ENCODE measurements at places on chromosomes 2 and 18.

- no peak for DNase-seq
Observed at GRCh38 chr2:80519699-80520291, 215.2 kb upstream of the LRRTM1 start.

GRCh38 chr2:98900721-98901120, 35.3 kb downstream of the CRACDL start:
- DNase-seq: no peak

GRCh38 chr2:113117541-113118262, 9.7 kb upstream of the IL1RN start:
- DNase-seq: peak; percentile 83

GRCh38 chr2:206275312-206276055, 1.0 kb downstream of the ZDBF2 start:
- no peak for DNase-seq

GRCh38 chr2:101827246-101827645, 129.7 kb downstream of the MAP4K4 start:
- peak; percentile 69 for DNase-seq

DNA sequence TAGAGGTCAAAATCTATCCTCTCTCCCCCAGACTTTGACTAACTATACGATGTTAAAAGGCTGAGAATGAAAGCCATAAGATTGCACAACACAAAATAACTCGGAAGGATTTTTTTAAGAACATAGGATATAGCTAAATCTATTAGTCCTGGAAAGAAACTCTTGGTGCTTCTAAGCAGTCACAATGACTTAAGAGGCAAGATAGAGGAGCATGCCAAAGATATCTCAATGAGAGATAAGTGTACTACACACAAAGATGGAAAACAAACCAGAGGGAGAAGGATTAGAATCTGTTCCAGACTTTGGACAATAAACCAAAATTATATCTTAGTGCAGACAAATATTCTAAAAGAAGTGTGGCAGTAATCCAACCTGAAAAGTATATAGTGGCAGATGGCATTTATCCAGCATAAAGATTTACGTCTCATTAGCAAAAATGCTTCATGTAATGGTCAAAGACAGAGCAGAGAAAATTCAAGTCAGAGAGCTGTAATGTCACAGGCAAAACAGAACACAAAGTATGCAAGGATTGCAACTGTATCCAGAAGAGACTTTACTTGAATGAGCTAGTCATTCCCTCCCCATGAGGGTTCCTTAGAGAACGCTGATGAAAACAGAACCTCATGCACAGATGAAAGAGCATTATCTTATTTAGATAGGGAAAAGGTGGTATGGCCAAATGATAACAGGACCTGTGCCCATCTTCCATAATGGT, 28.8 kb upstream of the EVA1A start:
- no peak for DNase-seq

- DNase-seq: no peak
Observed at GRCh38 chr2:163558251-163559021, 177.4 kb downstream of the FIGN start.

GRCh38 chr2:142531377-142531776, 346.1 kb upstream of the KYNU start:
- peak; percentile 60 for DNase-seq

- DNase-seq: no peak
Observed at GRCh38 chr2:22276696-22277095, 1108.3 kb upstream of the KLHL29 start.

DNA sequence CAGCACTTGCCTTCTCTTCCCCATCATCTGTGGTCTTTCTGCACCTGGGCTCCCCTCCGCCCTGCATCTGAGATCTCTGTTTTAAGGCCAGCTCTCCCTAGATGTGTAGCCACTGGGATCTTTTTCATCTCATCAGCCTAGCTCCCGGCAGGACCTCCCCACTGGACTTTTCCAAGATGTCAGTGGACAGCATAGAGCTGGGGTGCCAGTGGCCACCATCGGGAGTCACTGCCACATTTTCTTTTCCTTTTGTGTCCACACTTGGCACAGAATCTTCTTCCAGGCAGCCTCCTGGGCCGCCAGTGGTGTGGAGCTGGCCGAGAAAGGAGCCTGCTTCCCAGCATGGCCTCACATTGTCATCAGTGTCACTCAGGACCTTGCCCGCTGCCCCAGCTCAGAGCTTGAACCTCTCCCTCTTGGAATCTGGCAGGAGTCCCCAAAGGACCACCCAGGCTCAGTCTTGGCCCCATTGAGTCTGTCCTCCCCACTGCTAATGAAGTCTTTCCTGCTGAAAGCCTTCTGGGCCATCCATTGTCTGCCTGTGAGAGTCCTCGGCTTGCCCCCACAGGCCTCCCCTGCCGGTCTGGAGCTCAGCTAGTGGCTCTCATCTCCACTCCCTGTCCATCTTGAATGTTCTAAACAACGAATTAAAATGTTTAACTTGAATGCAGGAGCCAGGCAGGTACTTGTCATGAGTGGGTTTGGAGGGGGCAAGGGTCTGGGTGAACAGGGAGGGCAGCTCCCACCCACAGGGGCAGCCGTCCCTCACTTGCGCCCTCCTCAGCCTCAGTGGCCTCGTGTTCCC, 324.4 kb downstream of the GBX2 start:
- DNase-seq: peak; percentile 43

DNA sequence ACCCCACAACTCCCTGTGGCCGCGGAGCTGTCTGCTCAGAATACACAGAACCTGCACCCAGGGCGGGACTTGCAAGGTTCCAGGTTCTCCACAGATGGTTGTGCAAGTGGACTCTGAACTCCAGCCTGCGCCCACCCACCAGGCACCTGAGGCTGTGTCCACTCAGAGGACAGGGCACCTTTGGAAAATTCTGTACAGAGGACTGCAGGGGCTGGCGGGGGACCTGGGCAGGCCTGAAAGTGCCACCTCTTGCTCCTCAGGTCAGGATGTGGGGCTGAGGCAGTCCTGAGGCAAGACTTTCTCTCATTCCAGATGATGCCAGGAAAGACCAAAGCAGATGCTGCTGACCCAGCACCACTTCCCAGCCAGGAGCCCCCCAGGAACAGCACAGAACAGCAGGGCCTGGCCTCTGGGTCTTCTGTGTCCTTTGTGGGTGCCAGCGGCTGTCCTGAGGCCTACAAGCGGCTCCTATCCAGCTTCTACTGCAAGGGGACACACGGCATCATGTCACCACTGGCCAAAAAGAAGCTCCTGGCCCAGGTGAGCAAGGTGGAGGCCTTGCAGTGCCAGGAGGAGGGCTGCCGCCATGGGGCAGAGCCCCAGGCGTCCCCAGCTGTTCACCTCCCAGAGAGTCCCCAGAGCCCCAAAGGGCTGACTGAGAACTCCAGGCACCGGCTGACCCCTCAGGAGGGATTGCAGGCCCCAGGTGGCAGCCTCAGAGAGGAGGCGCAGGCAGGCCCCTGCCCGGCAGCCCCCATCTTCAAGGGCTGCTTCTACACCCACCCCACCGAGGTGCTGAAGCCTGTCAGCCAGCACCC, 14.4 kb downstream of the ARID5A start:
- no peak for DNase-seq
